Left lung (tissue), 14 donors: ENCODE measurements at places on chromosomes 2 and 18. TPM values are rescaled to one million over a fixed set of nuclear protein-coding genes. Genes with fewer than 3 reads are reported as not detected.

EGR4 gene
- polyA plus RNA-seq: not detected

MTX2 gene
- polyA plus RNA-seq: 52.9 TPM

LYG2 gene
- polyA plus RNA-seq: 0.20 TPM

SAG gene
- 0.24 TPM for polyA plus RNA-seq

KCNJ3 gene
- 0.48 TPM for polyA plus RNA-seq

C2orf78 gene
- polyA plus RNA-seq: not detected

IL18R1 gene
- 4.1 TPM for polyA plus RNA-seq

PLEK gene
- 10.6 TPM for polyA plus RNA-seq

MAP3K19 gene
- polyA plus RNA-seq: 1.2 TPM

CCL20 gene
- polyA plus RNA-seq: 0.62 TPM

GRCh38 chr2:119144806-119145205 lies 13.7 kb downstream of the C1QL2 start:
- DNase-seq: no peak

DNA sequence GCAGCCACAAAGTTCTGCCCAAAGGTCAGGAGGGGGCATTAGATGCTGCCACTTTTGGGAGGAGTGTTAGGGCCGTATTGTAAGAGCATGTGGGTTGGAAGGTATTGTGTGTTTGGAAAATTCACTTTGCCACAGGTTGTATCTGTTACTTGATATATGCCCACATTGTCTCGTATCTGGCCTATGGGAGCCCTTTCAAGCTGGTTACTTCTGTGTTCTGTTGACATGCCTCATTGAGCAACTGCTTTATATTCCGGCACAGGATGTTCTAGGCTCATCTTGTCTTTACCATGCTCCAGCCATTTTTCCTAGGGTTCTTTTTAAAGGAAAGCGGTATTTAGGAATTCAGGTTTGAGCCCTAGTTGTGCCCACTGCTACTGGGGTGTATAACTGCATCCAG lies 6.0 kb downstream of the ADNP2 start:
- DNase-seq: no peak

GRCh38 chr2:96107708-96108065 lies 8.7 kb downstream of the ADRA2B start:
- DNase-seq: no peak

DNA sequence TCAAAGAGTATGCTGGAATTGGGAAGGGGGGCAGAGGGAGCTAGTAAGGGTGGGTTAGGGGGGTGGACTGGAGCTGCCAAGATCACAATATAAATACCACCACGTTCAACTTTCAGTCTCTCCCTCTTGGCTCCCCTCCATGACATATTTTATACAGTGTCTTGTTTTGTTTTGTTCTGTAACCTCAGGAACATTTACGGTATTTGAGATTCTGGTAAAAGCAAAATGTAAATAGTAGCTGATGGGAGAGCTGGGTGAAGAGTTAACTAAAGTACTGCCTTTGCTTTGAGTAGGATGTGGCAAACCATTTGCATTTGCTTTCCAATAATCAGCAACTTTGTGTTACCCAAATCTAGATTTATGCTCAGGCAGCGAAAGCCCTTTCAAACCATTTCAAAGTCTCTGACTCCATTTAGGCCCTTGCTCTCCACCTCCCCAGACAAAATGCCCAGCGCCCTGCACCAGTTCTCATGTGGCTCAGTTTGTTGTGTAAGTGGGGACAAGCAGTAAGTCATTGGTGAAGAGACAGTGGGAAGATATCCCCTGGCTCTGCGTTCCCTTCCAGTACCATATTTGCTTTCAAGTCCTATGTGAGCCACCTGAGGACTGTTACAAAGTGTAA lies 17.4 kb downstream of the IRS1 start:
- no peak for DNase-seq

DNA sequence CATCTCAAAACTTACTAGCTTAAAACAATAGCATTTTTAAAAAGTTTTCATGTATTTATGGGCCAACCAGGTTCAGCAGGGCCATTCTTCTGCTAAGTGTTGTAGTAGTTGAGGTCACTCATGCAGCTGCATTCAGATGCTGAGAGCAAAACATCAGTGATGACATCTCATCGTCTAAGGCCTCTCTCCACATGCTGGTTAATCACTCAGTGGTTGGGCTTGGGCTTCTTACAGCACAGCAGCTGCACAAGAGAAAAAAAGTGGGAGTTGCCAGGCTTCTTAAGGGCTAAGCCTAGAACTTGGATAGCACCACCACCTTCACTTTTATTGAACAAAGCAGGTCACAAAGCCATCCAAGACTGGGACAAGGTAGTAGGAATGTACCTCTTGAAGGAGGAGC lies 190.3 kb downstream of the IRS1 start:
- DNase-seq: no peak

DNA sequence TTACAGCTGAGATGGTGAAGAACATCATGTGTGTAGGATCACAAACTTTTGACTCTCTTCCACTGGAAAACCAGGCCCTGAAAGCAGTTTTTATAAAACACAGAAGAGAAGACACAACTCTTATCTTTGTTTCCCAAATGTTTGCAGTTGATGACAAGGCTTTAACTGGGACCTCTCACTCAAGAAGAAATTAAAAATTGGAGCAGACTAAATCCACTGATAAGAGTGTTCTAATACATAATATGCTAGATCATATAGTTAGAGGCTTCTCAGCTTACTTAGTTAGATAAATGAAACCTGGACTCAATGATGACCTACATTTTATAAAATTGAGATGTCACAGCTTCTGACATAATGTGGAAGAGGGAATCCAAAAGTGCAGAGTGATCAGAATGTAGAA lies 158.3 kb upstream of the WDSUB1 start:
- DNase-seq: no peak

GRCh38 chr18:58911766-58912165 lies 47.1 kb downstream of the ZNF532 start:
- no peak for DNase-seq

DNA sequence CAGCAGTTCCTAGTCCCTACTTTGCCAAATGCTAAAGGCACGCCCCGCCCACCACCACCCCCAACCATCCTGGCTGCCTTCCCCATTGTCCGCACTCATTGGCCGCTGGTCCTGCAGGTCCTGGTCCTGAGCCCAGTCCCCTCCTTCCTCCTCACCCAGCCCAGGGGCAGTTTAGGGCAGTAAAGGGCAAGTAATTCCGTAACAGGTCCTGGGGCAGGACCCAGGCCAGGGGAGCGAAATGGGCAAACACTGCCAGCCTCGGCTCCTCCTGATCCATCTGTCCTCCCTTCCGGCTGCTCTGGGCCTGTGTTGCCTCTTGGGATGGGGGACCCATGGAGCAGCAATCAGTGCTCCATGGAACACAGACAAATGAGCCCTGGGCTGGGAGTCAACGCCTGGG lies 6.1 kb downstream of the ADCY3 start:
- no peak for DNase-seq

DNA sequence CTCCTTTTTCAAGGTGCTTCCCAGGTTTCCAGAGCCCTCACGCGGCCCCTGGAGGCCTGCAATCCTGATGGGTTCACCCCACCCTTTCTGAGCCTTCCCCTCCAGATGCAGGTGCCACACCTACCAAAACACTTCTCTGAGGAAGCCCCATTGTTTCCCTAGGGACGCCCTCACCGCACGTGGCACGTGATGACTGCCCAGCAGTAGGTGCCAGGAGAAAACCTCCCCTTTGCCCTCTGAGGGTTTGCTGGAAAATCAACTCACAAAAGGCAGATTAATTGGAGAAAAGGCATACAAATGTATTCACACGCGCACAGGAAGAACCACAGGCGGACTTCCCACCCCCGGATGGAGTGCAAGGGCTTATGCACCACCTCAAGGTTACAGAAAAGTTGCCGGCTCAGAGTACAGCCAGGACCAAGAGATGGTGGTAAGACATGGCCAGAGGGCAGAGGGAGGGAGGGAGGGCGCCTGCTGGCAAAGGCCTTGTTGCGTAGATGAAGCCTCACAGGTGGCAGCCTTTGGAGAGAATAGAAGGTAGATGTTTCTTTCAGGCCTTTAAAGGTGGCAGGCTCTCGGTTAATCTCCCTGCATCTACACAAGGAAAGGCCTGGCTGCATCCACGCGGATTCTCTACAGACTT lies 269.4 kb upstream of the RAB6C start:
- no peak for DNase-seq

DNA sequence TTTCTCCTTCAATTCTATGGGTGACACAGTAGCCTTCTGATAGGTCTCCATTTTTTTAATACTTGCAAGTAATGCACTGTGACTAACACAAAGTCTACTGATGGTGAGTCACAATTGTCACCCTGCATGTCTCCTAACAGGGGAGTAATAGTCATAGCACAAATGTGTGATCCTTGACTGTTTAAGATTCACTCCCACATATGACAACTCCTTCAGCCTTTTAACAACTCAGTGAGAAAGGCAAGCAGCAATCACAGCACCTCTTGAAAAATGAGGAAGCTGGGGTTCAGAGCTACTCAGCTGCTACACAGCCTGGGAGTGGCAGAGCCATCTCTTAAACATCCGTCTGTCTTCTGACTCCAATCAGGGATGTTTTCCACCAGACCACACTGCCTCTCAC lies 63.8 kb downstream of the EHD3 start:
- no peak for DNase-seq

- DNase-seq: no peak
These were observed 56.2 kb downstream of the EDAR start for GRCh38 chr2:108932736-108933332.

DNA sequence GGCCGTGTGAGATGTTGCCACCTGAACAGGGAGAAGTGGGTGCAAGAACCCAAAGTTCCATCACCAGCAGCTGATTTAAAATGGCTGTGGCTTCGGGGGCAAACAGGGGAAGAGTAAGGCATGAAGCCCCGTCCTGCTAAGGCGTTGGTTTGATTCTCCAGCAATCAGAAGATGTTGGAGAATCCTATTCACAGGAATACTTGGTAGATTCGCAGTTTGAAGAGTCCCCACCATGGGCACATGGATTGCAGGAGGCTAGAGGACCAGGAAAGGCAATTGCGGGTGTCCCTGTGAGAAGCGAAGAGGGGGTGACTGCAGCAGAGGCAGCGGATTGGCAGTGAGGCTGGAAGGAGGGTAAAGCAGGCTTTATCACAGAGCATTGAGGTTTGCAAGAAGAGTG lies 46.6 kb upstream of the TXNDC2 start:
- no peak for DNase-seq

- DNase-seq: no peak
These were observed 881.6 kb upstream of the PIK3C3 start for GRCh38 chr18:41073372-41073954.

GRCh38 chr2:7825591-7826312 lies 856.1 kb upstream of the ID2 start:
- DNase-seq: no peak

DNA sequence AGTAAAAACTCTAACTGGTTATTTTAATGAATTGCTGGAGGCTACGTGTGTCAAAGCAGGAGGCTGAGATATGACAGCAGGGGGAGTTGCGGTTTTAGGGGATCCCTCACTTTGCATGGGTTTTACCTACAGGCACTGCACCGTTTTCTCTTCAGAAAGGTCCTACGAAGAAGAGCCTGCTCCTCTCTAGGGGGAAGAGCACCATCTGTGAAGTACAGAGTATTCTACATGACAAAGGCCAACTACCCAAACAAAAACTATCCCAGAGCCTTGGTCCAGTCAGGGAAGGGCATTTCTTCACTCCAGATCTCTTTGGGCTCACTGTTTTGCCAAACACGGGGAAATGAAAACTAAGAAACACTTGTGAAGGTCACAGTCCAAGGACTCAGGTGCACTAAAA lies 696.7 kb upstream of the SOX11 start:
- DNase-seq: no peak

- no peak for DNase-seq
These were observed 104.5 kb downstream of the GPD2 start for GRCh38 chr2:156540706-156541105.

DNA sequence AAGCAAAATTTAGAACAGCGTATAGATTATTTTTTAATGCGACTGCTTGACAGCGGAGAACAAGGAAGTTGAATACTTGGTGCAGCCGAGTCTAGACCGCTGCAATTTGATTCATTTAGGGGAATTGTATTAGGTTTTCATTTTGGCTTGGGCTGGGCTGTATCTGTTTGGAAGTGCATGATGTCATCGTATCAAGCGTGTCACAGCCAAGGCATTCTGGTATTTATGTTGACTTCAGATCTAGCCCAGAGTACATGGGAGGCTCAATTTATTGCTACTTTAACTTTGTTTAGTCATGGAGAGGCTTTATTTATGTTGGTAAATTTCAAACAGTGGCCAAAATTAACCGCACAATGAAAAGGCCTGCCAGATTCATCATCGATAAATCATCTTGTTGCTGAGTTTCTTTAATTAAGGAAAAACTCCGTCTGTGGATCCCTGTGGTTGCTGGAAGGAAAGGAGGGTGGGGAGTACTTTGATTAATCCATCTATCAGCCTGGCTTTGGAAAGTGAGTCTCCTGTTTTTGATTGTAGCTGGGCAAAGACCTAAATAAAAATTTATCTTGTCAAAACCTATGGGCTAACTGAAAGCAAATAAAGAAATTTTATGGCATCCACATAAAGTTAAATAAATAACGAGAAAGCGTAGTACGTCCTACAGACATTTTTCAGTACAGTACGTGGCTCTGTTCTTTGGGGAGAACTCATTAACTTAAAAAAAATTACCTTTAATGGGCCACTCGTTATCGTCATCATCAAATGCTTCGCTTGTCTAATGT lies 230.4 kb upstream of the SPRED2 start:
- DNase-seq: no peak

- DNase-seq: no peak
These were observed 81.9 kb downstream of the TCF7L1 start for GRCh38 chr2:85215081-85215447.

GRCh38 chr18:63213936-63214671 lies 105.5 kb downstream of the BCL2 start:
- no peak for DNase-seq

- no peak for DNase-seq
These were observed 356.0 kb upstream of the TNP1 start for GRCh38 chr2:217215877-217216276.
